Activated naive CD4-positive, alpha-beta T cell treated with anti-CD3 and anti-CD28 coated beads, Interleukin-2, amount 50 U/mL, for 72 hours (primary cell): ENCODE measurements at places on chromosomes 7 and 10. TPM values are rescaled to one million over a fixed set of nuclear protein-coding genes. Genes with fewer than 3 reads are reported as not detected.

- no peak for DNase-seq
Measured at GRCh38 chr10:19652750-19653149, 163.5 kb upstream of the PLXDC2 start.

- no peak for DNase-seq
Measured at GRCh38 chr7:152451356-152451755, 15.6 kb upstream of the KMT2C start.

- no peak for DNase-seq
Measured at GRCh38 chr7:105610165-105610930, 29.1 kb upstream of the EFCAB10 start.

- no peak for DNase-seq
Measured at GRCh38 chr7:100400656-100401055, 27.4 kb downstream of the PILRA start.

GRCh38 chr7:40733578-40733977 lies 598.8 kb downstream of the SUGCT start:
- no peak for DNase-seq

DNA sequence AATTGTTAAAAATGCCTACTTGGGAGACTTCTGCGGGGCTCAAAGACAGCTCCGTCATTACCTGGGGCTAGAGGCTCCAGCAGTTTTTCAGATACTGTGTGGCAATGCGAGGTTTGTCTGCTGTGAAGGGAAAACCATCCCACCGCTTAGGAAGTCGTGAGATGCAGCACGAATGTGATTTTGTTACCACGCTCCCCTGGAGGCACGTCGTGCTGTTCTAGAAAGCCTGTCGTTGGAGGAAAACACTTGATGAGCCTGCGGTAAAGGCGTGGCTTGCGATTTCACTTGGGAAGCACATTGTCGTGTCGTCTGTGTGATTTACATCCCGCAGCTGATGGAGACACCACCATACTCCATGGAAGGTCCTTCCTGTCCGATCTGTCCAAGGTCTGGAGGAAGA lies 39.3 kb downstream of the CAMK1D start:
- DNase-seq = no peak

The ZNF503 gene
- 0.93 TPM for total RNA-seq

GRCh38 chr10:48464871-48465736 lies 139.8 kb downstream of the ARHGAP22 start:
- DNase-seq = peak; percentile 51

The ZNF25 gene
- total RNA-seq = 14.6 TPM
